ENCODE measurements at places on chromosomes 5 and 9. TPM values are rescaled to one million over a fixed set of nuclear protein-coding genes. Genes with fewer than 3 reads are reported as not detected.

EPB41L4A gene
- total RNA-seq: 33.8 TPM

DNA sequence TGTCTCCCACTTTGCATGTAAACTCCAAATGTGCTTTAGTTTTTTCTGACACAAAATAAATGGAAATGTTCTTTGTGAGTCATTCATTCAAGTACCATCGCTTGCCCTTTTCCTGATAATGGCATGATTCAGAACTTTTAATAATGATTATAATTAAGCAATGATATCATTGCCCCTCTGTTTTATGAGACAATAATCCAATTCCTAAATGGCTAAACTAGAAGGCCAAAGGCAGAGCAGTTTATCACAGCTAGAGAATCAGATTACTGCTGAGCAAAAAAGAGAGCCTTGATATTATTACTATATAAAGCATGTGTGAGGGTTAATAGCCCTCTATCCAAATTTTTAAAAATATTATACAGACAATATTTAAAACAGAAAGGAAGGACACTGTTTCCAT, 484.2 kb upstream of the PTPRD start:
- no peak for DNase-seq

HACD4 gene
- 0.41 TPM for total RNA-seq

LCN1 gene
- not detected for total RNA-seq

- DNase-seq: no peak
Measured at GRCh38 chr5:53059281-53059680, 50.3 kb downstream of the MOCS2 start.

DNA sequence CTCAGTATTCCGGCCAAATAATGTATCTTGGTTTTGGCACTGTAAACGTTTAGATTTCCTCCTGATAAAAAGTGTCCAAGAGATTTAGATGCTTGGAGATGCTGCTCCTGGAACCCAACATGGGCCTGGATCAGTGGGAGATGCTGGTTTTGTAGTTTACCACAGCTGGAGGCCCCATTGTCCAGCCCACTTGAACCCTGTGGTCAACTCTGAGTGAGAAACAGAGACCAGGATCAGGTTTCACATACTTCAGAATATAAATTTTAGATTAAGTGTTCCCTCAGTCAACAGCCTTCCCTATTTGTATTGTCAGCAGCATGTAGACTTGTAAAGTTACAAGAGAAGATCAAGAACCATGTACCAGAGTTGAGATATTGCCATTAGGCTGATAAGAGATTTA, 144.7 kb upstream of the C9orf72 start:
- DNase-seq: no peak

- peak; percentile 13 for DNase-seq
Measured at GRCh38 chr5:103224118-103224893, 34.3 kb upstream of the MACIR start.

GRCh38 chr9:120336021-120336752, 243.8 kb downstream of the CDK5RAP2 start:
- DNase-seq: no peak

PCA3 gene
- 0.82 TPM for total RNA-seq

DNA sequence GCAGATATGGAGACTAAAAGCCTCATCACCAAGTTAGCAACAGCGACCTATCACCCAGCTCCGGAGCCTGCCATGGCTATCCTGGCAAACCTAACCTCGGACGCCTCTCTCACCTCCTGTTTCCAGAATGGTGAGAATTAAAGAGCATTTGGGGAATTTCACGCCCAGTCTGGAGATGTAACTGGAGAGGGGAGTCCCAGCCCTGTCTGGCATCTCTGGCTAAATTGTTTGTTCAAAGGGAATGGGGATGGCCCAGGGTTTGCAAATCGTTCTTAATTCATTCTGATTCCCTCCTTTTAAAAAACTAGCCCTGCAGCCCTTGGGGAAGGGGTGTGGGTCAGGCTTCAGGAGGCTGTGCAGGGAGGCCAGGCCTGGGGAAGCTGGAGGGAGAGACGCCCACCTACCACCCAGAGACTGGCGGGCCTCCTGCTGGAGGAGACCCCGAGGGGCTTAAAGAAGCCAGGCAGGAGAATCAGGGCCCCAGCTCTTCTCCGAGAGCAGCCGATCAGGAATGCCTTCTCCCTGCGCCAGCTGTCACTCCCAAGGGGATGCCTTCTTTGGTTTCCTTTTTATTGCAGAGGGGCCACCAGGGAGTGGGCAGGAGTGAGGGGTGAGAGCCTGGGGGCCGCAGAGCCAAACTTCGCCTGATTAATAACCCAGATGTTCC, 964 bp upstream of the COL5A1 start:
- no peak for DNase-seq

DNA sequence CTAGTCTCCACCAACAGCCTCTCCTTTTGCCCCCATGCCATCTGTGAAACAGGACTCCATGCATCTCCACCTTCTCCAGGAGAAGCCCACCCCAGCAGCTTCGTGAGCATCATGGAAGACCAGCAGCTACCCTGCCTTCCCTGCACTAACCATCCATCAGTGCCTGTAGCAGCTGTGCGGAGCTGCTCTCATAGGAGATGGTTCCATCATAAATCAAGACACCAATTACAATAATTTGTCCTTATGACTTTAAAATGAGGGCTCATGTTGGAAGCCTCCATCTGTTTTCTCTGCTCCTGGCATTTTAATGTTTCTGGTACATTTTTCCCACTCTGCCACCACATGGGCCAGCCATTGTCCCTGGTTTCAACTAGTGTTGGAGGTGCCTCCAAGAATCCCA, 69.9 kb downstream of the FGF1 start:
- DNase-seq: no peak

DNA sequence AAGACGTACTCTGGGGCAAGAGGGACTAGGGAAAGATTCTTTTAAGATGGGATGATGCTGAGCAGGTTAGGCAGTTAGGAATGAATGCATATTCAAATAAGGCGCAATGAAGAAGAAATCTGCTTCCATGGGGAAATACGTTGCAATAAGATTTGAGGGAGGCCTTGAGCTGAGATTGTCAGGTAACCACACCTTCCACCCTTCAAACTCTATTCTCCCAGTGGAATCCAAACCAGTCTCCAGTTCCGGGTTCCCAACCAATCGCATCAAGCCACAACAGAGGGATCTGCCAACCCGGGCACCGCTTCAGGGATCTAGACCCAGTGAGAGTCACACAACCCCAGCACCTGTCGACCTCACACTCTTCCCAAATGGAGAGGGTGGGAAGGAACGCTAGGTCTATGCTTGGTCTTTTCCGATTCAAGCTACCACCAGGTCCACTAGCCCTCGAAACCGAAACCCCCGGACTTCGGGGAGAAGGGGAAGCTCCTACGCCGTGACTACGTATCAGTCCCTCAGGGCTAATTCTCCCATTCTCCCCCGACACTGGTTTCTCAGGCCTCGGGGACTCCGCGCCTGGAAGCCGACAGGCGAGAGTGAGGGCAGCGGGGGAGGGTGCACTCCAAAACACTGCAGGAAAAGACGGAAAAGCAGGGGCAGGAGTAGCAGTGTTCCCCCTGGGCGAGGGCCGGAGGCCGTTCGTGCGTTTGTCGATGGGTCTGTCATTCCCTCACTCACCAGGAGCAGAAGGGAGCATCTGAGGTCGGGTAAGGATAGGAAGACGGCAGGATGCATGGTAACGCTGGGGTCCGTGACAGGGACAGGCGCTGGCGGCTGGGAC, 534 bp downstream of the ERP44 start:
- no peak for DNase-seq

DNA sequence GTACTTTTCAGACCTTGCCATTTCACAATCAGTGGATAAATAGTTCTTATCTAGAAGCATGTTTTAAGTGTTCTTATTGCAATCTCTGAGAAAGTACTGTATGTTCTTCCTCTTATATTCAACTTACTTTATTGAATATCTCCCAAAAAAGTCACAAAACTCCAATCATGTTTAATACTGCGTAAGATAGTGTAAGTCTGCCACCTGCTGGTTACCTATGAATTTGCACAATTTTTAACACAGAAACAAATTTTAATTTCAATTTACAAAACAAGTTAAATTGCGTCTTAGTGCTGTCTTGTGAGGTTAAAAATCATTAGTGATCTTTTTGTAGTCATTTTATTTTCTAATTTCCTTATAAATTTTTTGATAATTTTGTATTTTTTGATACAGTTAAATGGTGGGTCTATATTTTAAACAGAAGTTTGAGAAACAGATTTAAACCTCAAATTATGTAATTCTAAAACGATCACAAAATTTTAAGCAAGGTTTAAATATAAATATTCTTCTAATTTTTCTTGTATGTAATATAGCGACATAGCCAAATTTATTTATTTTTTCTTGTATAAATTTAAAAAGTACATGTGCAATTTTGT, 115.8 kb downstream of the EMB start:
- DNase-seq: no peak

GRCh38 chr9:1087120-1087881, 37.1 kb downstream of the DMRT2 start:
- no peak for DNase-seq

- DNase-seq: no peak
Measured at GRCh38 chr5:107935645-107936044, 264.9 kb upstream of the EFNA5 start.

All from frontal cortex (tissue), 4 donors.